Esophagus squamous epithelium (tissue), 5 donors: ENCODE measurements at places on chromosomes 7 and 10.

GRCh38 chr10:11595395-11595692 lies 16.1 kb downstream of the USP6NL start:
- no peak for DNase-seq

- DNase-seq: no peak
Measured at GRCh38 chr10:113084031-113084430, 134.0 kb downstream of the TCF7L2 start.

- DNase-seq: no peak
Measured at GRCh38 chr7:16810112-16810511, 5.3 kb upstream of the AGR2 start.

- no peak for DNase-seq
Measured at GRCh38 chr7:116167177-116167576, 43.2 kb upstream of the TES start.

DNA sequence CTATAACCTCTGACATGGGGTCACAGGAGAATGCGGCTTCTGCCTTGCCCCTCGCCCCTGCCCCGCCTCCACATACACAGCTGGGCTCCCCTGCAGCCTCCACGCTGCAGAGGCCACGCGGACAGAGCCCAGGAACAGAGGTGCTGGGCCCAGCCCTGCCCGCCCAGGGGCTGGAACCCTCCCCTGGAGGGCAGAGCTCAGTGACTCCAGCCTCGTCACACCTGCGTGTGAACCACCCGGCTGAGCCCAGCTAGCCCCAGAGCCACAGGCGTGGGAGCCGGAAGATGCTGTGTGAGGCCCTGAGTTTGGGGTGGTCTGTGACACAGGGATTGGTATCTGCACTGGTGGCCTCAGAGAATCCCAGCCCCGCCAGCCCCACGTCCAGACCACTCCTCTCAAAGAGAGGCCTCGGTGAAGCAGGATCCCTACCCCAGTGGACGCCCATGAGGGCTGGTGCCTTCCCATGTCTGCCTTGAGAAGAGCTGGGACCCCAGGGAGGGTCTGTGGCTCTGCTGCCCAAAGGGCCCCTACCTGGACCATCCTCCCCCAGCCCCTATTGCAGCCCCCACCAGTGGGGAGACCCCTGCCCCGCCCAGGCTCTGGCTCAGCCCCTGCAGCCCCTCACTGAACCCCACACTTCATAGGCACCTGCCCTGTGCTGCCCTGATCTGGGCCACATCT lies 8.1 kb upstream of the ADAP1 start:
- DNase-seq: no peak

GRCh38 chr7:151351027-151351426 lies 9.4 kb downstream of the NUB1 start:
- DNase-seq: no peak

GRCh38 chr7:45246339-45246738 lies 88.7 kb downstream of the RAMP3 start:
- no peak for DNase-seq

- no peak for DNase-seq
Measured at GRCh38 chr10:131043039-131043691, 268.4 kb downstream of the TCERG1L start.

GRCh38 chr10:60123172-60123571 lies 216.8 kb upstream of the CCDC6 start:
- DNase-seq: no peak

- no peak for DNase-seq
Measured at GRCh38 chr7:81256991-81257390, 338.1 kb upstream of the SEMA3C start.

DNA sequence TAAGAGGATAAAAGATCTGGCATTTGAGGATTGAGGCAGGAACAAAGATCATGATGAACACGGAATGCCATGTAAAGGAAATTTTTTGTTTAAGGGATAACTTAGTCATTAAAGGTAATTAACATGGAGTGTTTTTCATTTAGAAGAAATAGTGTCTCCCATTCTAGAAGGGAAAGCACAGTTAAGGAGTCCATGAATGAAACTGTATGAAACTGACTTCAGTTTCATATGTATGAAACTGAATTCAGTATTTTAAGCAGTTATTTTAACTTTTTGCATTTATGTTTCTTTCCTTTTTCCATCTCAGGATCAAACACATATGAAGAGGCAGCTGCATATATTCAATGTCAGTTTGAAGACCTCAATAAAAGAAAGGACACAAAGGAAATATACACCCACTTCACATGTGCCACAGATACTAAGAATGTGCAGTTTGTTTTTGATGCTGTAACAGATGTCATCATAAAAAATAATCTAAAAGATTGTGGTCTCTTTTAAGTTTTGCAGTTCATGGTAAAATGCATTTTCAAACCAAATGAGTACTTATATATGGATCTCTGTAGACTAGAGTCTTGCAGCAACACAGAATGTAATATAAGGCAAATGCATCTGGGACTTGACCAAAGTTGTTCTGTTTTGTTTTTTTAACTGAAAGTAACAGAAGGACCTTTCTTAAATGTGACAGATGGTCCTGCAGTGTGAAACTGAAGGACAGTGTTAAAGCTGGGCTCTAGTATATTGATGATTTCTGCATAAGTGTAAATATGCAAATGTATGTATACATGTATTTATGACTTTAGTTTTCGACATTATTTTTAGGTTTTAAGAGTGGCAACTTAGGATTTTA lies 82.6 kb downstream of the GNAI1 start:
- DNase-seq: no peak

DNA sequence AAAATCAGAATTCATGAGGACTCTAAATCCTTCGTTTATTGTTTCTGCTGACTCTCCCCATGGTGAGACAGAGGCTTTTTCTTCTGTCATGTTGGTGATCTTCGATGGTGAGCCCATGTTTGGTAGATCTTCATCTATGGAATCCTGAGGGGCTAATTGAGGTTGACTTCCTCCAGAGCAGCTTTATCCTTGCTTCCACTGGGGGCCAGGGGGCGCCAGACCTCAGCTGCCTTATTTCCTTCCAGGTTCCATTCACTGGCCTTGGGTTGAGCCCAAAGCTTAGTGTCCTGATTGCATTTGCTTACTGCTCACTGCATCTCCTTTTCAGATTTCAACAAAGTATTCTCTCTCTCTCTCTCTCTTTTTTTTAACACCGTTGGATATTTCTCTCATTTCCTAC lies 80.7 kb downstream of the GCC1 start:
- DNase-seq: no peak

DNA sequence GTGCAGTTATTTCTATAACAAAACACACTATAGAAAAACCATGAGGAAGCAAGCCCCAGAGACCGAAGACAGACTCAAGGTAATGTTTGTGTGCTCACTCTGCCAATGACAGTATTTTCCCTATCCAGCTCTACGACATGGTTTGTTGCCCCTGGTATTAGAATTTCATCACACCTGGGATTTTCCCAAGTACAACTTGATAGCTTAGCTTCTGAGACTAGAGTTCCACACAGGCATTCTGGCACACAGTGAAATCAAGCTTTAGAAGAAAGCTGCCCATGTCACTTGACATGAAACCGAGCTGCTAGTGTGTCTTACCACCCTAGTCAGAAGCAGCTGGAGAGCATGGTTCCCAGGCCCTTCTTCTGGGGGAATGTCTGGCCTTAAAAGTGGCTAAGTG lies 44.1 kb upstream of the AKR1E2 start:
- no peak for DNase-seq

DNA sequence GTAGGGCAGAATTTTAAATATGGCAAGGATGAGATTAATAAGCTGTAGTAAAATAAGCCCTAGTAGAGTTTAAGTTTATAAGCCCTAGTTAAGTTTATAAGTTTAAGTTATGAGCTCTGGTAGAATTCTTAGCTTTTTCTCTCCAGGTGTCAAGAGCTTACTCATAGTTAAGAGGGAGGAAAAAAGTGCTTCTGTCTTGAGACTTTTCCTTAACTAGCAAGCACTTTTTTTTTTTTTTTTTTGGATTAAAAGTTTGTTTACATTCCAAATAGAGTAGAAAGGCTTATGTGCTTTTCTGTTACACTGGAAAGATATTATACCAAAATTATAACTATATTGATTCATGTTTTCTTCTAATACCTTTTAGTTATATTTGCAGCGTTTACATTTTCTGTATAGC lies 25.5 kb upstream of the MPP7 start:
- no peak for DNase-seq

DNA sequence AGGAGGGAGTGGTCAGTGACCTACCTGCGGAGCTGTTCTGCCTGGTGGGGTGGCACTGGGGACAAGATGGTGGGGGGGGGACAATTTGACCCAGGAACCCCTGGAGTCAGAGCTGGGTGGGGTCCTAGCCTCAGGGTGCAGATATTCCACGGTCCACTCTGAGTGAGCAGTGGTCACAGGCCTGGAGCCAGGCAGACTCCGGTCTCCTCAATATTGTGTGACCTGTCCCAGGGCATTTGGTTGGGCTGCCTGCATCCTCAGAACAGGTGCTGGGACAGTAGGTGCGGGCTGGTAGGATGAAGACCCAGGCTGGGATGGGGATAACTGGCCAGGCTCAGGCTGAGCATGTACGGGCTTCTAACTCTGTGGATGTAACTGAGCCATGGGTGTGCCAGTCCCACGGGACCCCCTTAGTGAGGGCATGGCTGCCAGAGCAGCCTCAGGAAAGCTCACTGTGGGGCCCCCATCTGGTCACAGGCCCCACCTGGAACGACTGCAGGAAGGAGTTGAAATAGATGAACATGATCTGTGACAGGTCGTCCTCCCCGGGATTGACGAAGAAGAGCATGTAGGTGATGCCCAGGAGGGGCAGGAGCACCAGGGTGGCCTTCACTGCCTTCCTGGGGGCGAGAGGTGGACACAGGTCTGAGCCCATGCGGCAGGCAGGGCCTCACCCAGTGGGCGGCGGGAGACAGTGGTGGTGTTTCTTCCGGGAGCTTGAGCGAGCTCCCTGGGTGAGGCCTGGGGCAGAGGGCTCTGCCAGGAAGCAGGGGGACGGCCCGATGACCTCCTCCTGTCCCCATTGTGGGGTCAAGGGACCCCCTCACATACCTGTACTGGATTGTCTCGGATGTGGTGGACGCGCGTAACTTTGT lies 26.9 kb downstream of the CRHR2 start:
- DNase-seq: no peak

DNA sequence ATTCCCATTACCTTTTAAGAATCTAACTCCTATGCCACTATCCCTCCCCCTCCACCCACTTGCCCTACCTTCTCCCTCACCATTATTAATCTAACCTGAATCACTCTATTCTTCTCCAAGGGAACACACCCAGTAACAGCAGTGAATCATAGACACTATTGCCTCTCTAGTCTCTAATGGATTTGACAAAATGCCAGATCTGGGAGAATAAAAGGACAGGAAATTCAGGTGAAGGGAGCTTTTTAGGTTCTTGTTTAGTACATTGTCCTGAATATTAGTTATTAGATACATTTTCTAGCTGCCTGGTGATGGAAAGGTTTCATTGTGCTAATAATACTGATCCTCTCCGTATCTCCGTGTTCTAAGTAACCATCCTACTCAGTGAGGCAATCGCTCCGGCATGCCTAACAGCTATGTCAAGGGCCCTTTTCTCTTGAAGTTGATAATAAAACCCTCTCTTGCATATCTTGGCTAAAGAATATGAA lies 4.1 kb upstream of the SFR1 start:
- DNase-seq: no peak

- no peak for DNase-seq
Measured at GRCh38 chr7:92064438-92065029, 69.7 kb downstream of the CYP51A1 start.

DNA sequence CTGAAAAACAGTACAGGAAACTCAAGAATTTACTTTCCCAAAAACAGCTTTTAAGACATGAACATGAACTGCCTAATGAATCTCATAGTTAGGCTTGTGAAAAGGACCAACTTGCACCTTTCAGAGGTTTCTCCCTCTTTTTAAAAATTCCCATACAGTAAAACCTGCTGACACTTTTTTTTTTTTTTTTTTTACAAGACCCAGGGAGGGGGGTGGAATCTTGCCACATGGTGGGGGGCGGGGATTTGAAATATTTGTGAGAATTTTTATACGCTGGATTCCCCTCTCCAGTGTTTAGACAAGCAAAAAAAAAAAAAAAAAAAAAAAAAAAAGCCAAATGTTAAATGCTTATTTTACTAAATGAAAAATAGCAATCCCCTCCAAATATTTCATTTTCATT lies 57.4 kb downstream of the HIBADH start:
- no peak for DNase-seq

- no peak for DNase-seq
Measured at GRCh38 chr10:43258211-43258561, 8.7 kb downstream of the RASGEF1A start.

DNA sequence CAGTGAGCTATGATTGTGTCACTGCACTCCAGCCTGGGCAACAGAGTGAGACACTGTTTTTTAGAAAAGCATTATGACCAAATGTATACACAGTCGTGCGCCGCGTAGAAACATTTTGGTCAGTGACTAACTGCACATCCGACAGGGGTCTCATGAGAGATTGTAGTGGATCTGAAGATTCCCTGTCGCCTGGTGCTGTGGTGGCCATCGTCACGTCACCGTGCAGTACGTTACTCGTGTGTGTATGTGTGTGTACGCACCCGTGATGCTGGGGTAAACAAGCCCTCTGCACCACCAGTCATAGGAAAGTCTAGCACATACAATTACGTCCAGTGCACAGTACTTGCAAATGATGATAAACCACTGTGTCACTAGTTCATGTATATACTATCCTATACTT lies 109.4 kb downstream of the ELFN1 start:
- DNase-seq: no peak

DNA sequence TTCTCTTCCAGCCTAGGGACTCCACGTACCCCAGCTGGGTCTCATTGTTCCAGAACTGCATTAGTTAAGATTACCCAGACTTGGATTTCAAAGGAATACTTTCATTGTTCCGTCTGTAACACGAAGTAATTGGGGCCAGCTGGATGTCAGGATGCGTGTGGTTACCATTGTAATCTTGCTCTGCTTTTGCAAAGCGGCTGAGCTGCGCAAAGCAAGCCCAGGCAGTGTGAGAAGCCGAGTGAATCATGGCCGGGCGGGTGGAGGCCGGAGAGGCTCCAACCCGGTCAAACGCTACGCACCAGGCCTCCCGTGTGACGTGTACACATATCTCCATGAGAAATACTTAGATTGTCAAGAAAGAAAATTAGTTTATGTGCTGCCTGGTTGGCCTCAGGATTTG lies 21.0 kb downstream of the LRRC17 start:
- DNase-seq: no peak

GRCh38 chr10:128001363-128001745 lies 94.5 kb downstream of the PTPRE start:
- no peak for DNase-seq

GRCh38 chr10:30398788-30399187 lies 35.2 kb upstream of the MAP3K8 start:
- DNase-seq: no peak
